ENCODE measurements at places on chromosomes 5 and 9. TPM values are rescaled to one million over a fixed set of nuclear protein-coding genes. Genes with fewer than 3 reads are reported as not detected.

The GCNT4 gene
- 1.9 TPM for total RNA-seq

The POU5F2 gene
- total RNA-seq: 1.1 TPM

The CCDC192 gene
- not detected for total RNA-seq

The PCDHB13 gene
- not detected for total RNA-seq

The NTRK2 gene
- 0.05 TPM for total RNA-seq

The GZMA gene
- total RNA-seq: 365 TPM

The MARCOL gene
- not detected for total RNA-seq

The PTTG1 gene
- 140 TPM for total RNA-seq

The PCDHGA8 gene
- total RNA-seq: not detected

The KIF2A gene
- total RNA-seq: 151 TPM

The PCDHA9 gene
- total RNA-seq: not detected

The C1QTNF3 gene
- total RNA-seq: 3.0 TPM

The PCDHB16 gene
- not detected for total RNA-seq

The LOX gene
- not detected for total RNA-seq

The SOHLH1 gene
- total RNA-seq: not detected

The DMRT3 gene
- total RNA-seq: not detected

The HAPLN1 gene
- not detected for total RNA-seq

The CKMT2 gene
- total RNA-seq: not detected

The BICD2 gene
- 32.5 TPM for total RNA-seq

The PDCD1LG2 gene
- 0.55 TPM for total RNA-seq

The MOB3B gene
- total RNA-seq: 2.8 TPM

The SLC25A2 gene
- total RNA-seq: 0.39 TPM

The TNFSF15 gene
- 1.1 TPM for total RNA-seq

The BTNL9 gene
- total RNA-seq: not detected

The TYRP1 gene
- total RNA-seq: not detected

Data from activated CD8-positive, alpha-beta T cell treated with anti-CD3 and anti-CD28 coated beads, Interleukin-2, amount 10 ng/mL, durations not matched to agents 7 days and 5 days (primary cell).